ENCODE measurements at places on chromosomes 2 and 18. TPM values are rescaled to one million over a fixed set of nuclear protein-coding genes. Genes with fewer than 3 reads are reported as not detected.

DNA sequence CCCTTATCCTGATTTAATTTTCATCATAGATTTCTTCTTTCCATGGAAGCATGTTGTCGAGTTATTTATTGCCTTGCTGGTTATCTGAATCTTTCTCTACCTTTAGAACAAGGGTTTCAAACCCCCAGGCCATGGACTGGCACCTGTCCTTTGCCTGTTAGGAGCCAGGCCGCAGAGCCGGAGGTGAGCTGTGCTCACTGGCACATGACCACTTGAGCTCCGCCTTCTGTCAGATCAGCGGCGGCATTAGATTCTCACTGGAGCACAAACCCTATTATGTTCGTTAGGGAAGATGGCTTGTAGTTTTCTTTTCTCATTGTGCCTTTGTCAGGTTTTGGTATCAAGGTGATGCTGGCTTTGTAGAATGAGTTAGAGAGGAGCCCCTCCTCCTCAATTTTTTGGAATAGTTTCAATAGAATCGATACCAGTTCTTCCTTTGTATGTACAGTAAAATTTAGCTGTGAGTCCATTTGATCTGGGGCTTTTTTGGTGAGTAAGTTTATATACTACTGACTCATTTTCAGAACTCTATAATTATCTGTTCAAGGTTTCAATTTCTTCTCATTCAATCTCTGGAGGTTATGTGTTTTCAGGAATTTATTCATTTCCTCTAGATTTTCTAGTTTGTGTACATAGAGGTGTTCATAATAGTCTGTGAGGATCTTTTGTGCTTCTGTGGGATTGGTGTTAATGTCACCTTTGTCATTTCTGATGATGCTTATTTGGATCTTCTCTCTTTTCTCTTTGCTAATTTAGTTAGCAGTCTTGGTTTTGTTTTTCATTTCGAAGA is 668.0 kb upstream of the FAM98A start:
- no peak for DNase-seq

CCDC148 gene
- total RNA-seq, result not detected

DNA sequence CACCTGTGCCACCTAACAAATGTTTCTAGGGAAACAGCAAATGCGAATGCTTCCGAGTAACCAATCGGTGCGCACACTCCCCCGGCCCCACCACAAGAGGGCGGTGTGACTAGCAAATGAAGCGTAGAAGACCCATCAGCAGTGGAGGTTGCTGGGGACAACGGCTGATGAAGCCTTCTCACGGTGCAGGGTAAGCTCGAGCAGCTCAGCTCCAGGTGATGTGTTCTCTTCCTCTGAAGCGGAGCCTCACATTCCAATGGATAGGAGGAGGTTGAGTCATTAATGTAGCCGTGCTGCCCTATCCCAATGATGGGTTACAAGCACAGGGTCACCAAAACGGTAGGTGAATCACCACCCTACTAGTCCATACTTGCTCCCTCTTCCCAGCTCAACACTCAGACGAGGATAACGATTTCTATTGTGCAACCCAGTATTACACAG is 127.6 kb upstream of the TWIST2 start:
- peak; percentile 69 for DNase-seq

CGREF1 gene
- 0.94 TPM for total RNA-seq

DNA sequence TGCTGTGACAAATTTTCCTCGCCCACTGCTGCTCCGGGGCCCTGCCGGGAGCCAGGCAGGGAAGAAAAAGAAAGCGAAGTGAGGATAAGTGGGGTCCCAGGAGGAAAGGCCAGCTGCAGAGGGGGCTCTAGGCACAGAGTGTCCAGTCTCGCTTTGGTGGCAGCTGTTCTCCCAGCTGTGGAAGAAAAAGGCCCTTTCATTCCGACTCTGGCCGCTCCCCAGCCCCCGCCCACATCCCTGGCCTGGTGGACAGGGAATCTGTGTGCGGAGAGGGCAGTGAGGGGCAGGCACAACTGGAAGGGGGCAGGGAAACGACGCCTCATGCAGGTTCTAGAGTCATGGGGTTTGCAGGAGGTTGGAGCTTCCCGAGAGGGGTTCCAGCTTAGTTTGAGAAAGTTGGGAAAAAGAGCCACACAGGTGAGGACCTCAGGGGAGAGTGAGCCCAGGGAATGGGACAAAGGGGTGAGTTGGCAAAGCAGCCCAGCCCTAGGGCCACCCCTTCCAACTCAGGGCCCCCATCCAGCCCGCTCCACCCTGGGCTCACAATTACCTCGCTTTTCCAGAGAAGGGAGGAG is 1.8 kb downstream of the RTKN start:
- no peak for DNase-seq

GRCh38 chr2:138787053-138787666 is 7.0 kb upstream of the NXPH2 start:
- no peak for DNase-seq

DNA sequence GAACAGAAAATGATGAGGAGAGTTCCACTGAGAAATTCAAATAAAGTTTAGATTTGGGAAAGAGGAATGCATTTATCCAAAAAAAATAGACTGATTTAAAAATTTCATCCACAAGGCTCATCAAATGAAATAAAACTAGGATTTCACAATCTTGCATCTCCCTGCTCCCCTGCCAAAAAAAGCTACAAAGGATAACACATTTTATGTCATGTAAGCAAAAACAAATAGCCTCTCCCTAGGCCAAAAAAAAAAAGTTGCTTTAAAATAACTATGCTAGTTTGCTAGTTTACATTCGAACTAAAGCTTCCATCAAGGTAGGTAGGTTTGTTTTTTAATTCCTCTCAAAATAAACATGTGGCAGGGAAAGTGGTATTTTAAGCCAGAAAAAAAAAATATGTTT is 465.5 kb upstream of the ID2 start:
- no peak for DNase-seq

SRD5A2 gene
- total RNA-seq, result not detected

LYPD1 gene
- total RNA-seq, result not detected

SLC20A1 gene
- 120 TPM for total RNA-seq

GRCh38 chr2:24049485-24050021 is at the start of gene FKBP1B:
TSS of gene FKBP1B (plus strand) at chr2:24049741. CDS start at chr2:24049850, 109 bp downstream.
- DNase-seq, result peak; percentile 80

KRTCAP3 gene
- total RNA-seq, result 6.6 TPM

GRCh38 chr2:110827511-110827910 is 95.1 kb downstream of the ACOXL start:
- DNase-seq, result peak; percentile 32

SERPINB4 gene
- not detected for total RNA-seq

LRPPRC gene
- 91.2 TPM for total RNA-seq

DNA sequence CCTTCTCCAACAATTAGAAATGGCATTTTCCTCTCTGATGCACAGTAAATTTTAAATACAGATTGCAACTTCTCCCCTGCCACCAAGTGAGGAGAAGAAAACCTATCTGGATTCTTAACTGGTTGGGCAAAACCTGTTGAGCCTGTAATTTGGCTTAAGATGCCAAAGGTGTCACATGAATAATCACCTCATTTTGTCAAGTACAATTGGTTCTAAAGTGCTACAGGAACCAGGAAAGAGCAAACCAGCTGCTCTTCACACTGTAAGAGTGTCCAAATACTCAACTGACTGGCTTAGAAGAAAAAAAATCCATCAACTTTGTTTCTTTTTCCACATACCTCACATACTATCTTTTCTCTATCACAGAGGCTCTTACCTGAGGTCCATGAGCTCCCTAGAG is 35.4 kb downstream of the NPC1 start:
- no peak for DNase-seq

GRCh38 chr2:203852760-203853159 is 14.8 kb upstream of the CTLA4 start:
- DNase-seq, result no peak

- no peak for DNase-seq
Observed at GRCh38 chr18:43265465-43265864, 11.8 kb downstream of the SYT4 start.

DNA sequence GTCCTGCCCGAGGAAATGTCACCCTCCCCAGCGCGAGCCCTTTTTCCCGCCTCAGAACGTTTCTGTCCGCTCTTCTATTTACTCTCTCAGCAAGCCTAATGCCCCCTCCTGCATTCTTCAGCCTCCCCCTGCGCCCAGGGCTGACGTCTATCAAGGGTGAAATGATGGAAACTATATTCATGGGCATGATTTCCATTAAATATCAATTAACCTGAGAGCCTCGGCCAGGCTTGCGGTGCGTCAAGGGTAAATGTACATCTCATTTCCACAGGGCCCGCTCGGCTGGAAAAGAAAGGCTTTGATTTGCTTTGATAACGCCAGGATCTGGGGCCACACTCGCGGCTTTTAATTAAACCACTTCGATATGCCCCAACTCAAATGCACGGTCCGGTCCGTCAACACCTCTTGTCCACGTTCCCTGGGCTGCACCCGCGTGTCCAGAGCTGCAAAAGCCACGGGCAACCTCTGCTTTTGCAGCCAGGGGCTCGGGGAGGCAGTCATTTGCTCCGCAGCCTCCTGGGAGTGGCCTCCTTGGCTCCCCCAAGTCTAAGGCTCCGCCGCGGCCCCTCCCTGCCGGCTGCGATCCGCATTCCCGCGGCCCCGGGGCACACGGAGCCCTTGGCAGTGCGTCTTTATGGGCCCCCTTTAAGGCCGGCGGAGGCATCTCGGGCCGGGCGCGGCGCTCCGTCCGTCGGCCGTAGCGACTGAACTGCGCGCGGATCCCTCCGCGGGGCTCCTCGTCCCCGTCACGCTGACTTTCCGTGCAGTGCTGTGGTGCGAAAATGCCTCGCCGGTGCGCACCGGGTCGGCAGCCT is at the start of gene HOXD8:
HOXD8 (plus strand) TSS at position 724 of the 815 bp plus-strand sequence. CDS start 662 bp downstream, outside the sequence.
- DNase-seq, result no peak

DNA sequence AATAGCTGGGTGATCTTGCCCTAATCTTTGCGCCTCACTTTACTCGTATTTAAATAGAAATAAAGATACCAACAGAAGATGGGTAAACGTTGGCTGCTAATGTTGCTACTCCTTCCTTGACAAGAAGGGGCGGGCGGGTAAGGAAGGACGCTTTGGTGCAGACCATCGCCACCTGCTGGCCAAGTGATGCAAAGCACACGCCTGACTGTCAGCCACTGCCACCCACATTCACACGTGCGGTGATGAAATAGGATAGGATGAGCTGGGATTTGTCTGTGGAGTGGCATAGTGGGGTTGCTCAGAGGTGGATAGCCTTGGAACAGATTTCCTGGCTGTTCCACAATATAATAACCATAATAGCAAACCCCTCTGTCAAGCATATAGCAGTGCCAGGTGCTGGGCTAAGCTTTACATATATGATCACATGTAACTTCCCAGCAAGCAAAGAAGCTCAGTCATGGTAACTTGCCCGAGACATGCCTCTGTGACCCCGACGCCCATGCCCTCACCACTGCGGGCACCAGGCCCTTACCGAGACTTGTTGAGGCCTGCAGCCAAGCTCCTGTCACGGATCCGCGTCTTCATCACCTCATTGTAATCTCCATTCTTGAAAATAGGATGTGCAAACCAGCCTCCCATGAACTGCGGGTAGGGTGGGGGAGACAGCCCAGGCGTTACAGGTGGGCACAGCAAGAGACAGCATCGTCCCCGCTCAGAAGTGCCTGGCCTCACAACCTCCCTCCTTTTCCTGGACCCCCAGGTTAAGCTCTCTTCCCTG is 39.3 kb downstream of the LCT start:
- DNase-seq, result peak; percentile 87

- DNase-seq, result no peak
Observed at GRCh38 chr2:160372010-160372356, 121.6 kb downstream of the RBMS1 start.

LNPK gene
- total RNA-seq, result 49.0 TPM

SERPINB12 gene
- not detected for total RNA-seq

DNA sequence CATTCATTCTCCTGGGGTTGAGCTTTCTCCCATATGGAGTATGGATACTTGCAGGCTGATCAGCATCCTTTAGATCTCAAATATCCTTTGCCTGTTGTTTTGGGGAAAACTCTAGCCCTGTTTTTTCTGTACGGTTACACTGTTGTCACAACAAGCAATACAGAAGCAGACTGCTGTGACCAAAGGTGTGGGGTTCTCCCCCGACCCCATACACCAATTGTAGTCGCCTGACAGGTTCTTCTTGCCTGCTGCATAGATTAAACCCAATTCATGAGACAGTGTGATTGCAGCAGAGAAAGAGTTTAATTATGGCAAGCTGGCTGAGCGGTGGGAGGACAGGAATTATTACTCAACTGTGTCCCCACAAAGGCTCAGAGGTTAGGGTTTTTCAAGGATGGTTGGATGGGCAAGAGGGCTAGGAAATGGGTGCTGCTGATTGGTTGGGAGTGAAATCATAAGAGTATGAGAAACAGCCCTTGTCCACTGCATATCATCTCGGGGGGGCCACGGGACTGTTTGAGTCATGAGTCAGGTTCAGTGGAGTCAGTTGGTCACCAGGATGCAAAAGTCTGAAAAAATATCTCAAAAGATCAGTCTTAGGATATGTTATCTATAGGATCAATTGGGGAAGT is 40.6 kb downstream of the ITGB1BP1 start:
- no peak for DNase-seq

GRCh38 chr2:226873051-226873620 is 37.3 kb downstream of the RHBDD1 start:
- no peak for DNase-seq

DNA sequence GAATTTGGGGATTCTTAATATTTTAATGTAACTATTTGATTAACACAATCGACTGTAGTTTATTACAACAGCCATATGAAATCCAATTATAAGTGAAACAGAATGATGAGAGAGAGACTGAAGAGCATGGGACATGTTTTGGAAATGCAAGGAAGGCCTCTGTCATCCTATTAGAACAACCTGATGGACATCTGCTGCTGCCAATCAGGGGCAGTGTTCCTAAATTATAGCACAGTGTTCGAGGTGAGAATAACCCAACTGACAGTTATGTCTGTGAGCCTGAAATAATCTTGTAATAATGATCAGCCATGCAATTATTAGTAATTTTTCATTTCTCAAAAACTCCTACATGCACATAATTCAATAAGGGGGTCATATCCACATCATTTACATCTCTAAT is 73.6 kb downstream of the CCDC141 start:
- DNase-seq, result no peak

DNA sequence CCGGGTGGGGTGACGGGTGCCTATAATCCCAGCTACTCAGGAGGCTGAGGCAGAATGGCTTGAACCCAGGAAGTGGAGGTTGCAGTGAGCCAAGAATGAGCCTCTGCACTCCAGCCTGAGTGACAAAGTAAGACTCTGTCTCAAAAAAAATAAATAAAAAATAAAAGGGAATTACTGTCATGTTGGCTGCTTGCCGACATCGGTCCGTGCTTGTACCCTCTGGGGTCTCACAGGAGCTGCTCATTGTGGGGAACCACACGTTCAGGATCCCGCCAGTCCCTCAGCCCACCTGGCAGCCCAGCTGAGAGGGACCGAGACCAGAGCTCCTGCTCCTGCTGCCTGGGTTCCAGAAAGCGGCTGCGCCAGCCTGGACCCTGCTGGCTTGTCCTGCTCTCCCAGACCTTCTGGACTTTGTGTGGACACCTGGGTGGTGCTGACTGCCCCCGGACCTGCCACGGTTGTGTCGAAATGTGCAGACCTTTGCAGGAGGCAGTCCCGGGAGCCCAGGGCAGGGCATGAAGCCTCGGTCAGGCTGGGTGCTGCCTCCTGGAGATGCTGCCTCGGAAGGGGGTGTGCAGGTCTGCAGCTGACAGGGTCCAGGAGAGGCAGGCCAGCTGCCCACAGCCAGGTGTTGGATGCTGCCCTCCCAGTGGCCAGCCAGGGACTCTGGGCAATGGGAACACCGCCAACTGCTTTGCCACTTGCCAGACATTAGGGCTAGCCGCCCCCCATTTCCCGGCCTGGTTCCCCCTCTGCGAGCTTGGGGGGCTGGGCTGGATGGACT is 16.4 kb downstream of the KLF11 start:
- no peak for DNase-seq

- DNase-seq, result peak; percentile 43
Observed at GRCh38 chr2:216388046-216388884, 16.0 kb upstream of the MARCHF4 start.

GRCh38 chr2:12110074-12110473 is 363.6 kb downstream of the LPIN1 start:
- peak; percentile 33 for DNase-seq

EPC2 gene
- 26.1 TPM for total RNA-seq

Data from activated CD8-positive, alpha-beta T cell treated with anti-CD3 and anti-CD28 coated beads, Interleukin-2, amount 10 ng/mL, durations not matched to agents 7 days and 5 days (primary cell).